CD4-positive, alpha-beta T cell treated with Interleukin-12 subunit alpha and Interleukin-12 subunit beta, for 1 hour (primary cell): ENCODE measurements at places on chromosomes 5 and 9.
A peak's percentile ranks its signal among the peaks of the same experiment; 100 is the strongest.

DNA sequence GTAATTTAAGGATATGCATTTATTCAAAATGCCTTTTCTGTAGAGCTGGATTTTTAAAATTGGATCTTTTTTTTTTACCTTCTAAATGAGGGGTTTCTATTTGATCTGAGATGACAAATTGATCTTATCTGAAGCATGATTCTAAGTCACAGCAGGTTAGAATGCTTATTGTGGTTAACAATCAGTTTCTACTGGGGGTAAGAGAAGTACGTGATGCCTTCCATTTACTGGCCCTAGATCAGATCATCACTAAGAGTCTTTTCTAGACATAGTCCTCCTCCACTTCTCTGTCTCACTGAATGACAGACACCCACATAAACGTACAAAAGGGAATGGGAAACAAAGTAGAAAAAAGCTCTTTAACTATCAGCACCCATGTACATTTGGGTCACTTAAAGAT is 231.9 kb downstream of the DMAC1 start:
- DNase-seq: no peak

- no peak for DNase-seq
These were observed 46.8 kb upstream of the ANKRD55 start for GRCh38 chr5:56279979-56280378.

- peak; percentile 81 for DNase-seq
These were observed 45.6 kb downstream of the SAR1B start for GRCh38 chr5:134586866-134587524.

- no peak for DNase-seq
These were observed 22.1 kb downstream of the IQGAP2 start for GRCh38 chr5:76425146-76425545.
